ENCODE measurements at places on chromosomes 6 and 20. TPM values are rescaled to one million over a fixed set of nuclear protein-coding genes. Genes with fewer than 3 reads are reported as not detected.
A peak's percentile ranks its signal among the peaks of the same experiment; 100 is the strongest.

Gene TAF8
- 53.2 TPM for total RNA-seq

GRCh38 chr6:39961178-39961577 lies 26.9 kb upstream of the MOCS1 start:
- no peaks in the 10 kb centered on the region for H3K36me3 ChIP-seq
- H3K27ac ChIP-seq: no peak overlapping the region
- H3K4me3 ChIP-seq: no peak overlapping the region
- DNase-seq: no peak

GRCh38 chr6:150382171-150382570 lies 13.4 kb downstream of the IYD start:
- DNase-seq: no peak
- no peaks in the 10 kb centered on the region for H3K36me3 ChIP-seq
- no peak overlapping the region for H3K27ac ChIP-seq
- H3K4me3 ChIP-seq: no peak overlapping the region
- peaks cover 40% of the 10 kb centered on the region for H3K27me3 ChIP-seq

GRCh38 chr6:169176361-169176991 lies 77.2 kb downstream of the THBS2 start:
- no peaks in the 10 kb centered on the region for H3K36me3 ChIP-seq
- peaks cover 4% of the 10 kb centered on the region for H3K27me3 ChIP-seq
- no peak for DNase-seq
- H3K4me3 ChIP-seq: no peak overlapping the region
- no peak overlapping the region for H3K27ac ChIP-seq
- no peaks in the 10 kb centered on the region for H3K4me1 ChIP-seq

- no peaks in the 10 kb centered on the region for H3K4me1 ChIP-seq
- no peaks in the 10 kb centered on the region for H3K36me3 ChIP-seq
- H3K27ac ChIP-seq: no peak overlapping the region
- peaks cover 9% of the 10 kb centered on the region for H3K27me3 ChIP-seq
These were observed 62.9 kb downstream of the MRPL14 start for GRCh38 chr6:44064089-44064947.

DNA sequence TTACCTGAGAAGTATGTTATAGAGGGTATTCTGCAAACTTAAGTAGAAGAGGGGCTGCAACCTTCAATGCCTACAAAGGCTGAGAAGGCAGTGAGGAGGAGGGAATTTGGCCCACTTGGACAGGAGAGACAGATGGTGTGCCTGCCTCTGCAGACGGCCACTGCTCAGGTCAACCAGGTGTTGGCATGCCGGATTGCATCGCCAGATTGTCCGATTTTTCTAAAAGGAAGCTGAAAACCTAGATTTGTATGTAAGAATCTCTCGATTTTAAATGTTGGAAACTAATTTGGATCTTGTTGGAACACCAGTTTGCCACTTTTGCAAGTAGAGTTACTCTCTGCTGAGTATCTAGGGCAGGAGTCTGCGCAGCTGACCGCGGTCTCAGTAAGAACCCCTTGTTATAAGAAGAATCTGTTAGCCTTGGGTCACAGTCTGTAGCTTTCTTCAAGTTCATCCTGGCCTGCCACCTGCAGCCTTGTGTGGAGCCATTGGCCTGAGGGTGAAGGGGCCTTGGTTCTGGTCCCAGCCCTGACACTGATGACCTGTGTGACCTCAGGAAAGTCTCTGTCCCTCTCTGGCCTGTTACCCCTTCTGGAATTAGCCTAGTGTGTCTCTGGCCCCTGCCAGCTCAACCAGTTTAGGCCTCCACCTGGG lies 54.4 kb downstream of the TGM2 start:
- H3K4me3 ChIP-seq: no peak overlapping the region
- no peaks in the 10 kb centered on the region for H3K36me3 ChIP-seq
- peaks cover 8% of the 10 kb centered on the region for H3K4me1 ChIP-seq
- peak; percentile 2 for DNase-seq
- no peak overlapping the region for H3K27ac ChIP-seq
- H3K27me3 ChIP-seq: peaks cover 2% of the 10 kb centered on the region

- no peaks in the 10 kb centered on the region for H3K4me1 ChIP-seq
- no peaks in the 10 kb centered on the region for H3K27me3 ChIP-seq
- H3K36me3 ChIP-seq: no peaks in the 10 kb centered on the region
- no peak for DNase-seq
These were observed 386.4 kb upstream of the MMS22L start for GRCh38 chr6:97669191-97670031.

- peaks cover 16% of the 10 kb centered on the region for H3K4me1 ChIP-seq
- H3K36me3 ChIP-seq: peaks cover 32% of the 10 kb centered on the region
- no peaks in the 10 kb centered on the region for H3K27me3 ChIP-seq
- no peak for DNase-seq
These were observed 17.1 kb downstream of the MRPL14 start for GRCh38 chr6:44110005-44110676.
